ENCODE measurements at places on chromosomes 11 and 22.

- DNase-seq = no peak
These were observed 942.8 kb upstream of the TENM4 start for GRCh38 chr11:80383655-80384054.

- no peak for DNase-seq
These were observed 3.1 kb upstream of the PANX3 start for GRCh38 chr11:124608147-124608546.

GRCh38 chr11:8281266-8281665 lies 17.6 kb upstream of the LMO1 start:
- DNase-seq = no peak

GRCh38 chr11:29006668-29007067 lies 898.5 kb downstream of the METTL15 start:
- no peak for DNase-seq

DNA sequence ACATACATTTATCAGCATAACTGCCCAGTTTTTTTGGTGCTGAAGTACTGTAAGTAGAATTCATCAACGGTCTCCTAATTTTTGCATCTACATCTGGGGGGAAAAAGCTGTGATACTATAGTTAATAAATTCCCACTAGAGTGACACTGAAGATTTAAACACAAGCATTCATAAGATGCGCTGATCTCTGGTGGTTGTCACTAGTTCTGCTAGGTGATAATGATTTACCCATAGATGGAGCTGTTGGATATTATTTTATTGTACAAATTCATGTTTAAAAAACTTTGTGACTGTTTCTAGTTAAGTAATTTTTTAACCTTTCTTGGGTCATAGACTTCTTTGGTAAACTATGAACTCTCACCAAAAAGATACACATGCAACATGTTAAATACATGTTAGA lies 106.6 kb downstream of the EMSY start:
- no peak for DNase-seq

DNA sequence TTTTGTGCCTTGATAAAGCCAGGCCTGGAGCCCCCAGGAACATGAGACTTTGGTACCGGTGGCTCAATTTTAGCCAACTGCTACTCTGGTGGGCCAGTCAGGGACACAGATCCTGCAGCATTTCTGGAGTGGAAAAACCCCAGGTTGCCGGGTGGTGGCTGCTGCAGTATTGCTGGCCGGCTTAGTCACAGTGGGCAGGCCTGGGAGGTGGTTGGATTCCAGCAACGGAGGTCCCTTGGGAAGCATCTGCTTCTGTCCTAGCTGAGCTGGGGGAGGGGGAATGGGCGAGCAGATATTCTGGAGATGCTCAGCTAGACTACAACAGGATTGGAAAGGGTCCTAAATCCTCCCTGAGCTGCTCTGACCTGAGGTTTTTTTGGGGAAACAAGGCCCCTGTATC lies 31.6 kb upstream of the ACCSL start:
- no peak for DNase-seq

GRCh38 chr11:62141111-62142042 lies 17.6 kb downstream of the INCENP start:
- DNase-seq = peak; percentile 43

- no peak for DNase-seq
These were observed 55.2 kb downstream of the KDM2A start for GRCh38 chr11:67174311-67174710.

DNA sequence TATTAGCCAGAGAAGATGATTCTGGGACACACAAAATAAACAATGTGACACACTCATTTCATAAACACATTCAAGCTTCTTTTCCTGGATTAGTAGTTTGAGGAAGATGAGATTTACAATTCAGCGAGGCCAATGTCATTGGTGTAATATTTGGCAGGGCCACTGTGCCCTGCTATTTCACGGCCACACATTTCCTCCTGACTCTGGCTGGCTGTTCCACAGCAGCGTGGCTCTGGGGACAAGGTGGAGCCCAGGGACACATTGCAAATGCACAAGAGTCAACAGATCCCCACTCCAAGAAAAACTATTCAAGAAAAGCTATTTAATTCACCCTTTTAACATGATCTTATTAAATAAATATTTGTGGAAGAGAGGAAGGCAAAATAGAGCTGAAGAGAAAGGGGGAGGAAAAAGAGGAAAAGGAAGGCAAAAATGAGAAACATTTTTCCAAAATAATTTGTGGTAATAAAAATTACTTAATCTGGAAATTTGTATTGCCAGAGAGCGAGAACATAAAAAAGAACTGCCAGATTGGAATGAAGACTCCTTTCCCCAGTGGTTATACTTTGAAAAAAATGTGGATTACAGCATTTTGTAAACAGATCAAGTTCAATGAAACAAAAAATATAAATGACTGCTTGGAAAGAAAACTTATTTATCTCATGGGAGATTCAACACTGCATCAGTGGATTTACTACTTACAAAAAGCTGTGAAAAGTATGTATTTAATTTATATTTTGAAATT lies 27.1 kb downstream of the NXPE2 start:
- no peak for DNase-seq

GRCh38 chr11:126578021-126578420 lies 222.5 kb downstream of the ST3GAL4 start:
- no peak for DNase-seq

DNA sequence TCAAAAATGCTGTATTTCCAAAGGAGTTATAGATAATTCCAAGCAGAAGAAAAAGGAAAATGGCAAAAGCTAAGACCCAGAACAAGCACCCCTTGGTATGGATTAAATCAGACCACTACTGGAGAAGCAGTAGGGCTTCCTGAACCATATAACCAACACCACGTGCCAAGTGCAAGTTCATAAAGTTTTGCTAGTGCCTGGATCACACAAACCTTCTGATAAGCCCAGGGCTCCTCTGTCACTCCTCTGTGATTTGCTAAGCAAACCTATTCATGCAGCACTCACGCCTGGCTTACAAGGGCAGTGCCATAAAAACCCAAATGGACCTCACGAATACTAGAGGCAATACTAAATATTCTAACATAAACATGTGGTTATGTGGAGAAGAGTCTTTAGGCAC lies 13.3 kb downstream of the LARGE1 start:
- no peak for DNase-seq

DNA sequence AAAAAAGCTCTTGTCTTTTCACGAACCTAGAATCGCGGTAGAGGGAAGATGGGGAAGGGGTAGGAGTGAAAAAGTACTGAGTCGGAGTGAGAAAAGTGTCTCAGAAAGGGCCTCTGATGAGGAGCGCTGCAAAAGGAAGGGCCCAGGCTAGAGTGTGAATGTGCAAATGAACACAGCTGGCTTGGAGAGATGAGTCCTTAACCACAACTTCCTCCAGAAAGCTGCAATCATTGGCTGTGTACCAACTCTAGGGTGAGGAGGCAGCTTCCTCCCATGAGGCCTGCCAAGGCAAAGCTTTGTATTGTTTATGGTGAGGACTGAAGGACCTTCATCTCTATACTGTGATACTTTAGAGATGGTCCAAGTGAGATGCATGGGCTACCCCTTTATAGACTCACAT lies 566.9 kb upstream of the ANO5 start:
- no peak for DNase-seq
